Spinal cord (tissue), 10 donors: ENCODE measurements at places on chromosomes 2 and 18. TPM values are rescaled to one million over a fixed set of nuclear protein-coding genes. Genes with fewer than 3 reads are reported as not detected.

Gene KLHL41
- 3.9 TPM for total RNA-seq

DNA sequence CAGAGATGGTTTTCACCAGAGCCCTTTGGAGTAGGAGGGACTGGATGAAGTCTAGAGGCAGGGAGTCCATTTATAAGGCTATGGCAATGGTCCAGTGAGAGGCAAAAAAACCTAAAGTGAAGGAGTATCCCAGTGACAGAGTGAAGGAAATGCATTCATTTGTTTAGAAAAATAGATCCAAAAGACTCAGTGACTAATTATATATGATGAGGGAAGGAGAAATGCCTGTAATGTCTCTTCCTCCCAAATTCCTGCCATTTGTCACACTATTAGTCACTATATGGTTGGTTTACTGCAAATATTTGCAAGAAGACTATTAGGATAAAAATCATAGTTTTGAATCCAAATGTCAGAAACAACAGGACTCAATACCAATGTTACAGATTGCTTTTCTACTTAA lies 104.2 kb downstream of the ZNF521 start:
- no peaks in the 10 kb centered on the region for H3K27me3 ChIP-seq
- H3K4me1 ChIP-seq = no peaks in the 10 kb centered on the region
- no peak overlapping the region for H3K27ac ChIP-seq
- H3K4me3 ChIP-seq = no peak overlapping the region

Gene CSRNP3
- total RNA-seq = 82.9 TPM

- H3K27me3 ChIP-seq = no peaks in the 10 kb centered on the region
- no peak overlapping the region for H3K4me3 ChIP-seq
- H3K36me3 ChIP-seq = no peaks in the 10 kb centered on the region
- peaks cover 30% of the 10 kb centered on the region for H3K4me1 ChIP-seq
- DNase-seq = peak; percentile 69
These were observed 422.5 kb downstream of the LPIN1 start for GRCh38 chr2:12168791-12169388.

DNA sequence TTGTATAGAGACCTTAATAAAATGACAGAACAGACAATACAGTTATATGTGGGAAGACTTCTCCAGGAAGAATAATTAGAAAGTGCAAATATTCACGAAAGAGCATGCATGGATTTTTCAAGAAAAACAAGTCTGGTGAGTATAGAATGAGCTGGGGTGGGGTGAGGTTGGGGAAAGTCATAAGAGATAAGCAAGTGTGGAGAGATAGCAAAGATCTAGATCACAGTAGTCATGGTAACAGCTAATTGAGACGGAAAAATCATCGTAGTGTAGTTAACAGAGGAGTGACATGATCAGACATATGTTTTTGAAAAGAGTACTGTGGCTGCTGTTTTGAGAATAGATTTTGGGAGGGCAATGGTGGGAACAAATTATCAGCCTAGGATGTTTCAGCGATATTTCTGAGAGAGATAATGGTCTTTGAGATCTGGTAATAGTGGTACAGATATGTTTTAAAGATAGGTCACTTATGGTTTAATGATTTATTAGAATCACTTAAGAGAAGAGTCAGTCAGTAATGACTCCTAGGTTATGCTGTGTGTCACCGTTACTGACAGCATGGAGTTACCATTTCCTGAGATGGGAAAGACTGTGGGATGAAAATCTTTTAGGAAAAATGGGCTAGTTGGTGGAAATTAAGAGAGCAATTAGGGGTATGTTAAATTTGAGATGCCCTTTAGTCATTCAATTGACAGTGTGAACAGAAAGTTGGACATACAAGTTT lies 248.5 kb upstream of the SLC8A1 start:
- H3K27ac ChIP-seq = no peak overlapping the region
- no peaks in the 10 kb centered on the region for H3K27me3 ChIP-seq
- H3K4me3 ChIP-seq = no peak overlapping the region
- DNase-seq = no peak
- no peaks in the 10 kb centered on the region for H3K36me3 ChIP-seq

GRCh38 chr2:177616066-177616465 lies 223.5 kb downstream of the AGPS start:
- H3K27me3 ChIP-seq = no peaks in the 10 kb centered on the region
- no peak overlapping the region for H3K4me3 ChIP-seq
- no peak for DNase-seq
- no peaks in the 10 kb centered on the region for H3K36me3 ChIP-seq

- no peaks in the 10 kb centered on the region for H3K27me3 ChIP-seq
- H3K36me3 ChIP-seq = peaks cover 6% of the 10 kb centered on the region
- no peak for DNase-seq
These were observed 121.2 kb downstream of the ZAP70 start for GRCh38 chr2:97834610-97835009.

DNA sequence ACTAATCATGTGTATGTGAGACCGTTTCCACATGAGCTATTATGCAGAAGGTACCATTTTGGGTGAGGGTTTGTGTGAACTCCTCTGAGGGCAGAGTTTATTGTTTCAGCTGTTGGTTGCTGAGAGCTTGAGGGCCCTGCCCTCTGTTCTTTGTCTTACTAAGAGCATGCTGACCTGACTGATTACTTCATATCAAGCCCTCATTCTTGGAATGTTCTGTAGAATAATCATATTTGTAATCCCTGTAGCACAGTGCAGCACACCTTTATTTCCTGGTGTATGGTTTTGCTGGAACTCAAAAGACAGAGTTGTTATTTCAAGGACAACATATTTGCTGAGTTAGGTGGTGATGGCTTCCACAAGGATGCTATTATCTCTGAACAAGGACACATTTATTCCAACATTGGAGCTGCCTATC lies 118.5 kb downstream of the GALNT3 start:
- H3K36me3 ChIP-seq = peaks cover 16% of the 10 kb centered on the region
- no peaks in the 10 kb centered on the region for H3K27me3 ChIP-seq
- no peaks in the 10 kb centered on the region for H3K4me1 ChIP-seq
- DNase-seq = no peak
- no peak overlapping the region for H3K4me3 ChIP-seq

- H3K36me3 ChIP-seq = peaks cover 6% of the 10 kb centered on the region
- H3K27ac ChIP-seq = no peak overlapping the region
- no peak overlapping the region for H3K4me3 ChIP-seq
- no peaks in the 10 kb centered on the region for H3K27me3 ChIP-seq
- no peak for DNase-seq
- no peaks in the 10 kb centered on the region for H3K4me1 ChIP-seq
These were observed 183.3 kb downstream of the LDLRAD4 start for GRCh38 chr18:13401826-13402225.

DNA sequence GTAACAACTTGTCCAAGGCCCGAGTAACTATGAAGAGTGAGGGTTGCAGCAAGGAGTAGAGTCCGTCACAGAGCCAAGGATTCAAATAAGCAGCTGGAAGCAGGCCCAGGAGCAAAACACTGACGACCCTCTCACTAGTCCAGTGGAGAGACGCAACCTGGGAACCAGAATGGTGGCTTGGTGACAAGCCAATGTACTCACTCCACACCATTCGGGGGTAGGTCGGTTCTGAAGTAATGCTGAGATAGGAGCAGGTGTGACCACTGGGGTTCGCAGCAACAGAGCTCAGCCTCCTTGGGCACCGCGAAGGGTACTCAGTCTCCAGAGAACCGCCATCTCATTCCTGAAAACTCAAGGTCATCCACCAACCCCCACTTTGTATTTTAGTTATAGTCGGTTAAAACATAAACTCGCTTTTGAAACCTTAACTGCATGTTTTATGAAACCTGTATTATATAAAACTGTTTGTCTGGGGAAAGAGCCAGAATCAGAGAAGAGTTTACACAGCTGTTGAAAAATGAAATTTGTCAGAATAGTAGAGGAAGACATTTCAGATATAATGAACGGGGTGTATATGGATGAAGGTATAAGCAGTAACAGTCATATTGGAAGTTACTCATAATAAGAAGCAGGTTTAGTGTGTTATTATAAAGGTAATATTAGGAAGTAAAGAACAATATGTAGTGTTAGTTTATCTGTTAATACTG lies 8.6 kb downstream of the ANKRD62 start:
- H3K27me3 ChIP-seq = no peaks in the 10 kb centered on the region
- no peak overlapping the region for H3K4me3 ChIP-seq
- H3K4me1 ChIP-seq = no peaks in the 10 kb centered on the region
- no peak for DNase-seq

- H3K4me3 ChIP-seq = peak within 1 kb of the TSS; percentile 43
- peak within 1 kb of the TSS; percentile 10 for H3K27ac ChIP-seq
- H3K4me1 ChIP-seq = peaks cover 28% of the 10 kb centered on the region
- DNase-seq = no peak
- peaks cover 2% of the 10 kb centered on the region for H3K36me3 ChIP-seq
- H3K27me3 ChIP-seq = peaks cover 17% of the 10 kb centered on the region
These were observed at the start of gene KCNK3 for GRCh38 chr2:26692279-26692896. KCNK3 (plus strand) TSS chr2:26692722; CDS start chr2:26692876, 154 bp downstream.

GRCh38 chr2:219381448-219381847 lies 6.3 kb downstream of the DNPEP start:
- DNase-seq = no peak
- peaks cover 48% of the 10 kb centered on the region for H3K36me3 ChIP-seq
- peaks cover 9% of the 10 kb centered on the region for H3K4me1 ChIP-seq
- H3K4me3 ChIP-seq = no peak overlapping the region

DNA sequence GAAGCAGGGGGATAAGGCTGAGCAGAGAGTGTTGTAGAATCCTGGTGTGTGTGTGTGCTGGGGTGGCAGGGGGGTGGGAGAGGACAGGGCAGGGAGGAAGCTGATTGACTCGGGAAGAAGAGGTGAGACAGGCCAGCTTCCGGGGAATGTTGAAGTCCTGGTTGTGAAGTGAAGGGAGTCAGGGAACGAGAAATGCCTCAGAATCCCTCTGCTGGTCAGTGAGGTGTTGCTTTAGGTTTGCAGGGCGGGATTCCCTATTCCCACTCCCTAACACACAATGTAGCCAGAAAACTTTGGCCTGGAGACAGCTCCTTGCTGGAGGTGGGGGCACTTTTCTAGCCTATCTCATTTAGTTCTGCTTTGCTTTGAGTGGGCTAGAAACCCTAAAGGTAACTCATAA lies 265.1 kb downstream of the HAUS1 start:
- no peaks in the 10 kb centered on the region for H3K36me3 ChIP-seq
- H3K4me3 ChIP-seq = no peak overlapping the region
- DNase-seq = no peak
- H3K27ac ChIP-seq = no peak overlapping the region
- H3K4me1 ChIP-seq = peaks cover 16% of the 10 kb centered on the region

- H3K27ac ChIP-seq = no peak overlapping the region
- peaks cover 23% of the 10 kb centered on the region for H3K27me3 ChIP-seq
- H3K4me3 ChIP-seq = no peak overlapping the region
These were observed 903 bp downstream of the KCNG3 start for GRCh38 chr2:42492691-42493467.

Gene CHMP1B
- 51.4 TPM for total RNA-seq

DNA sequence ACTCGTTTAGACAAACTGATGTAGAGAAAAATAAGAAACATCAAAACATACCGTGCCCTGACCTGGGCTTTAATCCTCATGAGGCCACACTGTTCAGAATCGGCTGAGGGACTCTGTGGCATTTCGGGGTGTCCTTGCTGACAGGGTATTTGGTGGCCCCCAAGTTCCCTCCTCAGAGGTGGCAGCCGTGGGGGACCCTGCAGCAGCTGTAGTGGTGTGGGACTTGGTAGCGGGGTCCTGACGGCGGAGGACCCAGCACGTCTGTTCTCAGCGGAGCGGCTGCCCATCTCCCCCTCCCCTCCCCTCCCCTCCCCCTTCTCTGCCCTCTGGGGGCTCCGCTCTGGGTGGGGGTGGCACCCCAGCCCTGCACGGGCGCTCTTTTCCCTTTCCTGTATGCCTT lies 18.4 kb downstream of the KCNG2 start:
- no peak overlapping the region for H3K4me3 ChIP-seq
- peaks cover 4% of the 10 kb centered on the region for H3K36me3 ChIP-seq
- no peak overlapping the region for H3K27ac ChIP-seq
- no peaks in the 10 kb centered on the region for H3K27me3 ChIP-seq

DNA sequence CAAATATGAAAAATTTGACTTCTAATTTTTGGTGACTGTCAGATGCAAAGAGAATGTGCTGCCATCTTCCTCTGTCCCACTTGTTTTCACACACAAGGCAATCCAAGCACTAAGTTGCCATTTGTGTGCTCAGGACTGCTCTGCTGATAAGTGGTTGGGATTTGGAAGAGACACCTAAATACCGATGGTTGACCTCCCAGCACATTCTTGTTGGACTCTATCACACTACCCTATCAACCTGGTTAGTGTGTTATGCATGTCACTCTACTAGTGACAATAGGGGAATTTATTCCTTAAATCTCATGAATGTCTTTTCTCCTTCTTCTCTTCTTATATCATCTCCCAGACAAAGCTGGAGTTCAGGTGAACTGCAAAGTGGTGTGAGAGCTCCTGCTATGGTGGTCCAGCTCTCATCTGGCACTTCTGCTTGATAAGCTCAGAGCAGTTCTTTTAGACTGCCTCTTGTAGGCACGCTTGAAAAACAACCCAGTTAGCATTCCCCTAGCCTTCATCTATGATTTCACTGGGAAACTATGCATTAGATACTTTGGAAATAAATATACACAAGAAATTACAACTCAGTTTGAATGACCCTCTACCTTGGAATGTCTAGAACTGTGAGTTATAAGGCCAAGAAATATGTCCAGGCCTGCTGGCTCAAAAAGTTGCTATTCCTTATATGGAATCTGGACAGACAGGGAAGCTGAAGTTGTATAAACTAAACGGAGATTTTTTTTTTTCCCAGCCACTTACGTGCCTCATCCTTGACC lies 404.8 kb downstream of the MEIS1 start:
- DNase-seq = no peak
- H3K27me3 ChIP-seq = no peaks in the 10 kb centered on the region
- no peaks in the 10 kb centered on the region for H3K4me1 ChIP-seq
- no peak overlapping the region for H3K4me3 ChIP-seq
- H3K27ac ChIP-seq = no peak overlapping the region
- H3K36me3 ChIP-seq = no peaks in the 10 kb centered on the region

Gene SLC30A3
- 5.5 TPM for total RNA-seq

- peaks cover 3% of the 10 kb centered on the region for H3K4me1 ChIP-seq
- DNase-seq = no peak
- no peaks in the 10 kb centered on the region for H3K27me3 ChIP-seq
These were observed 115.2 kb downstream of the TTC32 start for GRCh38 chr2:19786408-19787058.

- no peaks in the 10 kb centered on the region for H3K27me3 ChIP-seq
- H3K4me1 ChIP-seq = peaks cover 3% of the 10 kb centered on the region
- H3K4me3 ChIP-seq = no peak overlapping the region
- DNase-seq = no peak
- H3K36me3 ChIP-seq = no peaks in the 10 kb centered on the region
These were observed 642.0 kb upstream of the FSHR start for GRCh38 chr2:49796266-49796665.

DNA sequence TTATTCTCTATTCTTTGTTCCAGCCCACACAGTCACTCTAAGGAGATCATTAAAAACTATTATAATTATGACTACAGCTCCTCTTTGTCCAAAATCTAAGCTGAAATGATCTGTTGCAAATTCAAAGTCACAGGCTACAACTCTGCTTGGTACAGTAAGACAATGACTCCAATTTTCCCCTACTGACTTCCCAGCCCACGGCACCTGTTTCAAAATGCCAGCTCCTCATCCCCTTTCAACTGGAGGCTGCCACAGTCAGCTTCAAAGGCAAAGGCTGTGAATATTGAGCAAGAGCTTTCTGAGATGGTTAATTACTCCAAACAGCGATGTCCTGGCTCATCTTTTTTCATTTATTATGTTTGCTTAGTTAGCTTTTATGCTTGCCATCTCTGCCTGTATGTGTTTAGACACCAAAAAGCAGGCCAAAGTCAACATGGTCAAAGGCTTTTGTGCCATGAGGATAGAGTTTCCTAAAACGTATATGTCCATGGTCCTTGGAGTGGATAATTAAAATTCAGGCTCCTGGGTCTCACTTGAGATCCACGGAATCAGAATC lies 141.1 kb downstream of the DOCK10 start:
- H3K4me3 ChIP-seq = no peak overlapping the region
- peaks cover 5% of the 10 kb centered on the region for H3K4me1 ChIP-seq
- H3K36me3 ChIP-seq = no peaks in the 10 kb centered on the region
- DNase-seq = no peak
- no peak overlapping the region for H3K27ac ChIP-seq
